ENCODE measurements at places on chromosomes 4 and X.

DNA sequence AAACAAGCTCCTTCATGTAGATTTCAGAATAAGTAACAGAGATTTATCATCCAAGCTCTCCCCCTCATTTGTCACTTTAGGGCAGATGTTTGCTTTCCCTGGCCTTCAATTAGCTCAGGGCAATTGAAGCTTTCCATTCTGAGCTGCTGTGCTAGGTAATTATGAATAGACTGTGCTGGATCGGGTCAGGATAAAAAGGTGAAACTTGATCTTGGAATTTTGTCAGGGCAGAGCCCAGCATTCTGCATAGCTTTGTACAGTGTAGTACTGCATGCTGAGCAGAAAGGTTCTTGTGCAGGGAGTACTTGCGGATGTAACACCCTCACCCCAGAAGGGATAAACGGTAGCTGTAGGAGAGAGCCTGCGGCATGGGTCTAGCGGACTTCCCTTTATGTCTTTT lies 64.0 kb upstream of the CLDN34 start:
- no peak for DNase-seq

DNA sequence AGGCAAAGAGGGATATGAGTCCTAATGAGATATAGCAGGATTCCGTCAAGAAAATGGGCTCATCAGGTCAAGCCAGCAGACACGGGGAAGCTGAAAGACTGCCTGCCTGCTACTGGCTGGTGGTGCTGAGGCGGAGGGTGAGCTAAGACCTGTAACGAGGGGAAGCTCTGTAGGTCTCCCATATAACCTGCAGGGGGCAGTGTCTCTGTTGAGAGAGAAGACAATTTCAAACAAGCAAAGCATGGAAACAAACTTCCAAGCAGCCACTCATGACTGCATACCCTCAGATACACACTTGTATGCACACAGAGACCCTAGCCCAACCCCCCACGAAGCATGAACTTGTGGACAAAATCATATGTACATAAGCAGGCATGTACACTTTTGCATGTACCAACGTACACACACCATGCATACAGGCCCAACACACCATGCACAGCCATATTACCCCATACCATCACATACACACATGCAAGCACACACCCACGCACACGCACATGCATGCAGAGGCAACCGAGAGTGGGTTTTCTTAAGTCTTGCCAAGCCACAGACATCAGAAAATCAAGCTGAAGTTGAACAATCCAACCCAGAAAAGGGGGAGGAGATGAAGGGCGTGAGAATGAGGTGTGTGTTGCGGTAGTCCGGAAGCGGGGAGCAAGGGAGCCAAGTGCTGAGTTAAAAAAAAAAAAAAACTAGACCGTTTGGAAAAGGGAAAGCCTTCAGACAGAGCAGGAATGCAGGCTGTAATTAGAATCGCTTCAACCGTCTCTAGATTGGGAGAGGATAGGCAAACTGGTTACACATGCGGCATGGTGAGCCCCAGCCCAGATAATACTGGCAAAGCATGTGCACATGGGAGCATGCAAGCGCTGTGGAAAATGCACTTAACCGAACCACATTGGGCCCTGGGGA lies 71.0 kb downstream of the PJA1 start:
- peak; percentile 17 for DNase-seq

- DNase-seq = no peak
These were observed 220.6 kb downstream of the SNCA start for GRCh38 chr4:89616382-89616781.

DNA sequence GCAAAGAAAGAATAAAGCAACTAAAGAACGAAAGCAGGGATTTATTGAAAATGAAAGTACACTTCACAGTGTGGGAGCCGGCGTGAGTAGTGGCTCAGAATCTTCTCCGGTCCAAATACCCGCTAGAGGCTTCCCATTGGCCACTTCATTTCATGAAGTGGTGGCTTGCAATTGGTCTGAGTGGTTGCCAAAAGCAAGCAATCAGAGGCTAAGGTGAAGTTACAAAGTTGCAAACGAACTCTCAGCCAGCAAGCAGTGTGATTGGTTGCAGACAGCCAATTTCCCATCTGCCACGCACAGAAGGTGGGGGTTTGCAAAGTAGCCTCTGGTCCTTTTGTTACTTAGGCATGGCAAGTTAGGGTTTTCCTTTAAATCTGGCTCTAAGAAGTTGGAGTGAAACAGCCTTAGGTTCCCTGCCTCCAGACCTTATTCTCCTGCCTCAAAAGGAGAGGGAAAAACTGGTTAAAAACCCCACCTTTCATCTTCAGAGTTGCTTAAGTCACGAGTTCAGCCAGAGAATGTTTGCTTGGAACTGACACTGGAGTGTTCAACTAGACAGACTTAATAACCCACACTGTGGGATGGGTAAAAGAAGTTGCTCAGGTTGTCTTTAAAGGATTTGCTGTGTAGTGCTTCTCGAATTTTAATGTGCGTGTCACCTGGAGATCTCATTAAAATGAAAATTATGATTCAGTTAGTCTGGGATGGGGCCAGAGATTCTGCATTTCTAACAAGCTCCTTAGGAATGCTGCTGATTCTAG lies 6.9 kb upstream of the CLOCK start:
- DNase-seq = no peak

- DNase-seq = no peak
These were observed 158.5 kb downstream of the DHX15 start for GRCh38 chr4:24425863-24426262.

GRCh38 chr4:154961263-154961662 lies 180.2 kb downstream of the RBM46 start:
- DNase-seq = no peak

DNA sequence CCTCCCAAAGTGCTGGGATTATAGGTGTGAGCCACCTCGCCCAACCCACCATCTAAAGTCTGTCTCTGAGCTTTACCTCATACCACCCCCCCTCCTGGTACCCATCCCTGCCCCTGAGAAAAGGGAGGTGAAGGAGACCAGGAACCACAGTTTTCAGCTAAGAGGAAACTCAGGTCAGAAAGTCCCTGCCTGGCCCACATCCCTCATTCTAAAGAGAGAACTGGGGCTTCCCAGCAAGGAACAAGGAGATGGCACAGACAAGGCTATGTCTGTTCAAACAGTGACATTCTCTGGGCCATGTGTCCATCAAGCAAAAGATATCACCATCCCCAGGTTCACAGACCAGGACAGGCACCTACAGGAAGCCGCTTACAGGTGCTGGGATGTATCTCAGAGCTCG lies 15.8 kb upstream of the CSF2RA start:
- DNase-seq = no peak

- DNase-seq = no peak
These were observed 69.2 kb downstream of the PRDM5 start for GRCh38 chr4:120853161-120853935.

DNA sequence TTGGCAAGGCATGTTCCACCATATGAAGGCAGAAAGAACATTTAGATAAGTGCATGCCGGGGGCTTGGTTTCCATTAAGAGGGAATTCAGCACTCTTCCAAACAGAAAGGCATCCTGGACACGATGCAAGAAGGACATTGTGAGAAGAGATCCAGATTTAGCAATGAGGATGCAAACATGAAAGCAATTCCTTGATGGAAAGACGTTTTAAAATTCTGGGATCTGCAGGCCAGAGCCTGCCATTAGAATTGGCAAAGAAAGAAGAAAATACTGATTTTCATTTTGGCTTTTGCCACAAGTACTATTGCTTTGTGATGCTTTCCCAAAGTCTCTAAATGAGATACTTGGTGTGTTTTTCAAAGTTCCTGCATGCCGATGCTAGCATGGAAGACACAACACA lies 367.6 kb downstream of the PPP3CA start:
- no peak for DNase-seq

- DNase-seq = no peak
These were observed 31.8 kb downstream of the CSF2RA start for GRCh38 chrX:1300449-1300848.

GRCh38 chr4:25981749-25982148 lies 67.7 kb downstream of the SMIM20 start:
- DNase-seq = no peak

DNA sequence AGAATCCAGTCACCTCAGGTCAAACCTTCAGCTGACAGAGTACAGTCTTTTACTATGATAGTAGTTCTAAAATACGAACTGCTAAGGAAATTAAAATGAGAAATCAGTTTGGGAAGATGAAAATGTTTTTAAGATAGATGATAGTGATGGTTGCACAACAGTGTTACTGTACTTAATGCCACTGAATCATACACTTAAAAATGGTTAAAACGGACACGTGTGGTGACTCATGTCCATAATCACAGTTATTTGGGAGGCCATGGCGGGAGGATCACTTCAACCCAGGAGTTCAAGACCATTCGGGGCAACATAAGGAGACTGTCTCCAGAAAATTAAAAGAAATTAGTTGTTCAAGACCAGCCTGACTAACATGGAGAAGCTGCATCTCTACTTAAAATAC lies 41.4 kb downstream of the ABHD18 start:
- DNase-seq = no peak

- DNase-seq = no peak
These were observed 200.4 kb downstream of the DACH2 start for GRCh38 chrX:86348669-86349068.

DNA sequence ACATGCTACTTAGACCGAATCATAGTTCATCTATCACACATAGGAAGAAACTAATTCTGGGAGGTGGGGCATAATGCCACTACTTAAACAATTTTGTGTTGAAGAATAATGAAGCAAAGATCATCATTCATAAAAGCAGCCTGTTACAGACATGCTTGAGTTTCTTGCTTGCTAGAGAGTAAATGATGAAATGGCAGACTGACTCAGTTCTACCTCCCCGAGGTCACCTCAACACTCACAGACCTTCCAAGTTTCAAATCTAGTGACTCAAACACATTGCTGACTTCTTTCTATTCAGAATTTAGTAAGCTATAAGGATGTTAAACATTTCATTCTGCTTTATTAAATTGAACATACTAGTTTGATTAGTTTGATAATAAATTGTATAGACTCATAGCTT lies 636.5 kb upstream of the FRG1 start:
- no peak for DNase-seq

DNA sequence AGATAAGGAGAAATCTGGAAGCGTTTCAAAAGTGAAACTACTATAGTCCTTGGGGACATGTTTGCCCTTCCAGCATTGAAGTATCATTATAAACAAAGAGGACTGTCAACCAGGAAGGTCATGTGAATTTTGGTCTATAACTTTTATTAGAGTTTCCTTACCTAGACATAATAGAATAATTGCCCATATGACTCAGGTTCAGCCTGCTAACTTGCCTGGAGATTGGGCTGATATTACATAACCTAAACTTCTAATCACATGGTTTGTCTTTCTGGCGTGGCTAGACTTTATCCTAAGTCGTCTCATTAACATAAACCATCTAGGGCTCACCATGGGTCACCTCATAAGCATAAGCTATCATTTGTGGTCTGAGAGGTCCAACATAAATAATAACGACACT lies 775.9 kb downstream of the CENPC start:
- no peak for DNase-seq

DNA sequence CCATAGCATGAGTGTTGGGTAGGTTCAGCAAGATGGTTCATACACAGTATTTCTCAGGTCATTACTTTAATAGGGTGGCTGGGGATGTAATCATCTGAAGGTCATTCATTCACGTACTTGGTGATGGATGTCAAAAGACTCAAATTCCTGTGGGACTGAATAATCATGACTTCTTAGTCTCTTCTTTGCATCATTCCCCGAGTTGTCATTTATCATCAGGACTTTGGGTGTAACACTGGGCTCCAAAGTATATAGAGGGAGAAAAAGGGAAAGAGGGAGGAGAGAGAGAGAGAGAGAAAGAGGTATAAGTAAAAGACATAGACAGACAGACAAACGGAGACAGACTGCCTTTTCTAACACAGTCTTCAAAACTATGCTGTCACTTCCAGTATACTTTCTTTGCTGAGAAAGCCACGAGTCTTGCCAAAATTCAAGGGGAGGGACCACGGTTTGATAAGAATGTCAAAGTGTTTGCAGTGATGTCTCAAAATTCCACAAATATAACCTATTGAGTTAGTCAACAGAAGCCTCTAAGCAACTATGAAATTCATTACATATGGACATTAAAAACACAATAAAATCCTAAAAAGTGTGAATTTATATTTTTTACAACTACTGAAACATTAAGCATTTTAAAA lies 55.9 kb downstream of the UGT2A3 start:
- no peak for DNase-seq

- DNase-seq = no peak
These were observed 1434.8 kb downstream of the RAPGEF2 start for GRCh38 chr4:160537681-160538080.

GRCh38 chrX:71166461-71166860 lies 21.8 kb downstream of the NLGN3 start:
- no peak for DNase-seq

- no peak for DNase-seq
These were observed 53.9 kb downstream of the ABLIM2 start for GRCh38 chr4:8104491-8105305.

- DNase-seq = no peak
These were observed 2.7 kb downstream of the AFAP1 start for GRCh38 chr4:7937006-7937405.

GRCh38 chr4:139247700-139248238 lies 32.3 kb downstream of the MGARP start:
- no peak for DNase-seq

- DNase-seq = no peak
These were observed 6.9 kb upstream of the FGF16 start for GRCh38 chrX:77440330-77440729.

- DNase-seq = peak; percentile 7
These were observed at the start of gene EREG for GRCh38 chr4:74364652-74365491. EREG (plus strand) TSS chr4:74365145; CDS start chr4:74365309, 164 bp downstream.

DNA sequence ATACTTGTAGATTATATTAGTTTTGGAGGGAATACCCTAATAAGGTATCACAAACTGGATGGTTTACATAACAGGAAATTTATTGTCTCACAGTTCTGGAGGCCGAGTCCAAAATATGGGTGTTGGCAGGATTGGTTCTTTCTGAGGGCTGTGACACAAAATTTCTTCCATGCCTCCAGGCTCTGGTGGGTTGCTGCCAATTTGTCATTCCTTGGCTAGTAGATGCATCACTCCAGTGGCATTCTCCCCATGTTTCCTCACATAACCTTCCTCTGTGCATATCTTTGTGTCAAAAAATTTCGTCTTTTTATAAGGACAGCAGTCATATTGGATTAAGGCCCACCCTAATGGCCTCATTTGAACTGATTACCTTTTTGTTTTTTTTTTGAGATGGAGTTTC lies 49.3 kb downstream of the APELA start:
- no peak for DNase-seq

DNA sequence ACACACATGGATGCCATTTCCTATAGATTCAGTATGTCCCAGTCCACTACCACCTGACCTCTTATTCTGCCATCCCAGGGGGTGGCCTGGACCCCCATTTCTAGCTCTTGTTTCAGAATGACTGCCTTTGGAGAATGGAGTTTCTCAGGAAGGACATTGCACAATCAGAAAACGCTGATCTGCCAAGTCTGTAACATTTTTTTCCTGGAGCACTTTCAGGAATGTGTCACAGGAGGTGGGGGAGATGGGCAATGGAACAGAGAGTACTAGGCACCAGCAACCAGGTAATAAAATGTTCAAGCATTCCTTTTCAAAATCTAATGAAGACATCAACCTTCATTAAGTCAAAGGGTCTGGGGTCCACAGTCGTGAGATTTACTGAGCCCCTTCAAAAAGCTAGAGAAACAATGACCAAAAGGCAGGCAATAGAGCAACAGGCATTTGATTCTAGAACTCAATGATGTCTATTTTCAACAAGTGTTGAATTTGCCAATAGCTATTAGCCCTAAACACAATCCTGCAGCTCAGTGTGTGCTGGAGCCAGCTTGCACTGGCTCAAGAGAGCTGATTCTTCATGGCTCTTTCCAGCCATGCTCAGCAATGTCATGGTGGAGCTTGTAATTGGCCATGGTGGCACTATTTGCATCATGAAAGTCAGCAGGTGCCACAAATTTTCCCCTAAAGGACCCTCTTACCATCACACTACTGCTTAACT lies 87.1 kb downstream of the KDR start:
- DNase-seq = no peak

GRCh38 chr4:51890760-51891159 lies 47.8 kb downstream of the DCUN1D4 start:
- no peak for DNase-seq
